ENCODE measurements at places on chromosomes 2 and 18.
A peak's percentile ranks its signal among the peaks of the same experiment; 100 is the strongest.

GRCh38 chr2:66235428-66235827 is 199.5 kb upstream of the MEIS1 start:
- DNase-seq = no peak

GRCh38 chr2:217830807-217831206 is 172.0 kb downstream of the TNS1 start:
- no peak for DNase-seq

DNA sequence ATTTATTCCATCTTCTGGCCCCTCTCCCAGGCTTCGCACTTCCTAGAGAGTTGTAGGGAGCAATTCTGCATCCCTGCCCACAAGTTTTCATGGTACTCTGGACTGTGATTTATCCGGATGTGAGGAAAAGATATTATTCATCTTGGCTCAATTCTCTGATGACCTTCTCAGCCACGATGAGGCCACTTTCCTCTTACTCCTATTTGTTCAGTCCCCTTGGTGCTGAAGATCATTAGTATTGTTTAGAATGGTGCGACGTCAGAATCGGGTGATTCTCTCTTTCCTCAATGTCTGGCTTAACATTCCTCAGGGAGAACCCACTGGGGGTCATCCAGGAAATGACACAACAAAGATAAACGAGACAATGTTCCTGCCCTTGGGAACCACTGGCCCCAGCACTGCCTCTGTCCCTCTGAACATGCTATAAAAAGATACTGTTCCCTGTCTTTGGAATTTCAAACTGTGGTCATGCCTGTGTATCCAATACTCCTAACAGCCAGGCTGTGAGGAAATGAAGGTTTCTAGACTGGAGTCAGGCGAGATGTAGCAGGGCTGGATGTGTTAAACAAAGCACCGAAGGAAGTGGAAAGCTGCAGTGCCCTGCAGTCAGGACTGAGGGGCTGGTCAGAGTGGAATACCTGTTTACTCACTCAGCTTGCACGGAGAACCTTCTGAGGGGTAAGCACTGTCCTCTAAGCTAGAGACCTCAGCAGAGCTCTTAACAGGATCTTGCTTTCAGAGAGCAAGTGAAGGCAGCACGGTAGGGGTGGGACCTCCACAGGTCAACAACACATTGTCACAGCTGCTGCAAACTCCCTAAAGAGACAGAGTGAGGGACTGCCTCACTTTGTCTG is 12.9 kb upstream of the GLI2 start:
- DNase-seq = peak; percentile 91

DNA sequence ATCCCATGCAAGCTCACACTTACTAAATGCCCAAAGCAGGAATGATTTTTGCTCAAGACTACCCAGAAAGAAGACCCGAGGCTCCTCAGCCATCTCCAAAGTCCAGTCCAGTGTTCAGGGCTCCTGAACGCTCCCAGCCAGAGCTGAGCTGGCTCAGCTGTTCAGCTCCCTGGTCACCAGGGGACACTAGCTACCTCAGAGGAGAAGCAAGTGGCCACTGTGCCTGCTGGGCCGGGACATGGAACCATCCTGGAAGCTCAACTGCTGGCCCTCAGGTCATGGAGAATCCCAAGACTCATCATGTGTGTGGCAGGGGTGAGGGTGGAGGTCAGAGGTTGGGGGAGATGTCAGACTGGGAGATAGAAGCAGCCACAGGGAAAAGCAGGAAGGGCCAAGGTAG is 89.0 kb downstream of the GALNT14 start:
- DNase-seq = no peak

GRCh38 chr2:200695601-200696000 is 109.8 kb downstream of the AOX1 start:
- DNase-seq = no peak

DNA sequence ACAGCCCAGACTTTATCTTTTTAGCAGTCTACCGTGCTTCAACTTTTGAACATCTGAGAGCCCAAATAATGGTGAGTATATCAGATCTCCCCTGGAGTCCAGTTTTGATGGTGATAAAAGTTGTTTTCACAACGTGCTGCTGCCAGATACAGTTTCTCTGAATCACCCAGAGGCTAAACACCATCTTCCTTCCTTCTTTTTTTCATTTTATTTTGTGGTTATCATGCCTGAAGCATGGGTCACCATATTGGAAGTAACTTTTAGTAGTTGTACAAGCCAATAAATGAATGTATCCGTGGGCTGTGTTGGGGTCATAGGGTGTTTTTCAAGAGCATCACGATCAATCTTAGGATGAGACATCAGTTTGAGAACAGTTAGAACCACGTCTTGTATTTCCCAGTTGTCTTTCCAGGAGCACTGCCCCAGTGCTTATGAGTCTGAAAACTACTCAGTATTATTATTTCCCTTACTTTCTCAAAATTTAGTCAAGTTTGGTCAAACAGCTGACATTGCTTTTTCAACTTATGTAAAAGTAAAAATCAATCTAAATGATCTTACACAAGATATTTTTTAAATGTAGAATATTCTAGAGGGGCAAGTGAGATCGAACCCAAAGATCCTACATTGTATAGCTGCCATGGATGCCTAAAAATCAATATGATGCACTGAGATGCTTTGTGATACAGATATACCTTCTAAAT is 311.4 kb downstream of the CTNNA2 start:
- no peak for DNase-seq

DNA sequence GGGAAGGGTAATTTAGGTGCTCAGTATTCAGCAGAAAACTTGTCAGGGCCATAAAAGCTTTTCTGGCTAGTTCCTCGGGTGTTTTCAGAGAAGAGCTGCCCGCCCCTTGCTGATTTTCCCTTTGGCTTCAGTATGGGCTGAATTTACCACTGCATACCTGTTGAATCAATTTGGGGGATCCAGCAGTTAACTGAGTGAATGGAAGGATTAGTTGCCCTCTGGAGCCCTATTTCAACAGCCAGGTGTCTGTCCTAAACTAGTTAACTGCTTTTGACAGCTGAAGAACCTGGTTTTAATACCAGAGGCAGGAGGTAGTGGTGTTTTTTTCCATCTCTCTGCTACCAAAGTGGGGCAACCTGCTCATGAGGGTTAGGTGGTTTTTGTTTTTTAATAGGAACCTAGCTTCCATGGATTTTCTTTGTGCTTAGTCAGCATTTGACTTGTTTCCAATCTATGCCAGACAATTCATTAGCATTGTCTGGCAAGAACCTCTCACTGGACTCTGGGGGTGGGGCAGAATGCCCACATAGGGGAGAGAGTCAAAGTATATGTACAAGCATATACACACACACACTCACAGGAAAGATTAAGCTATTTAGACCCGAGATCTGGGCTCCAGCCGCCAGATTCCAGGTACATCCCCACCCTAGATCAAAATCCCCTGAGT is 166.5 kb upstream of the SIX3 start:
- no peak for DNase-seq

All from fibroblast of skin of right biceps (primary cell).